ENCODE measurements at places on chromosomes 11 and 22.

DNA sequence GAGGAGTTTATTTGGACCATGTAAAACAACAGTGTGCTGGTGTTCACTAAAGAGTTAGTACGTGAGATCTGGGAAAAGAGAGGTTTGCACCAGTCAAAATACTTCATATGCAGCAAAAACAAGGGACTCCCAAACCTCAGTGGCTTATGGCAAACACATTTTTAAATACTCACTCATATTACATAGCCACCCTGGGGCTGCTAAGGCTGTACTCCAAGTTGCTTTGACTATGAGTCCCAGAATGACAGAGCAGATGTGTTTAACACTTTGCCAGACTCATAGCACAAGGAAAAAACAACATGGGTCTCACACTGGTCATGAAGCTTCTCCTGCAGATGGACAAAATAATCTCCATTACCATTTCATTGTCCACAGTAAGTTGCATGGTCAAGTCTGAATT is 202.8 kb upstream of the GRIA4 start:
- no peak for DNase-seq

GRCh38 chr22:19915287-19915954 is 26.2 kb upstream of the COMT start:
- no peak for DNase-seq

GRCh38 chr11:95143106-95143681 is 53.5 kb downstream of the ENDOD1 start:
- no peak for DNase-seq

- no peak for DNase-seq
These were observed 104.1 kb upstream of the E2F8 start for GRCh38 chr11:19344661-19345518.

GRCh38 chr22:23754980-23755636 is 883 bp upstream of the VPREB3 start:
- DNase-seq, result no peak

- no peak for DNase-seq
These were observed 9.4 kb downstream of the MMP7 start for GRCh38 chr11:102521121-102521520.

GRCh38 chr22:44391015-44391414 is 78.3 kb upstream of the SHISAL1 start:
- DNase-seq, result no peak

DNA sequence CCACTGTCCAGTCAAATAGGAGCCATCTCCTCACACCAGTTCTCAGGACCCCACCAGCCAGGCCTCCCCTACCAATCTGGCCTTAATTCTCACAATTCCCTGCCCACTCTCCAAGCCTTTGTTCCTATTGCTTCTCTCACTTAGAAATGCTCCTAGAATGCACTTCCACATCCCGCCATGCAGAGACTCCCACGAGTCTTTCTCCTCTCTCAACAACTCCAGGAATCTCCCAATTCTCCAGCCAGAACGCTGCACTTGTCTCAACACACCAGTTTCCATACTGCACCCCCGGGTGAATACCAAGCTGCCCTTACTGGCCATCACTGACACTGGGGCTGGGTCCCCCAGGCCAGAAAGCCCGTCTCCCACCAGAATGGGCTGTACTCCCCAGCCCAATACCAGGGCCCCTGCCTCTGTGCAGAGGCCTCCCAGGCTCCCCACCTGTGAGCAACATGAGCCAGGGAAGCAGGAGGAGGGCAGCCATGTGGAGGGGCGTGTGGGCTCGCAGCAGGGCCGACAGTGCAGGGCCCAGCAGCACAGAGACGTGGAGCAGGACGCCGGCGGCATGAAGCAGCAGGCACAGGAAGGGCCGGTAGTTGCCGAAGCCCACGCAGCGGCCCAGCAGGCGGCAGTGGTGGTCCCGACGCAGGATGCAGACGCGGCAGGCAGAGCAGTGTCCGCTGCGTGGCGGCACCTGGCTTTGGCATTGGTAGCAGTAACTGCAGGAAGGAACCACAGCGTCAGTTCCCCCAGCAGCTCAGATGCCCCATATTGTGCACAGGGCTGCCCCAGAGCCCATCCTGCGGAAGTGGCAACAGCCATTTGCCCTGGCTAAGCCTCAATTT is 2.4 kb downstream of the ZDHHC24 start:
- peak; percentile 18 for DNase-seq

- no peak for DNase-seq
These were observed 59.2 kb downstream of the MYO7A start for GRCh38 chr11:77187111-77187750.

DNA sequence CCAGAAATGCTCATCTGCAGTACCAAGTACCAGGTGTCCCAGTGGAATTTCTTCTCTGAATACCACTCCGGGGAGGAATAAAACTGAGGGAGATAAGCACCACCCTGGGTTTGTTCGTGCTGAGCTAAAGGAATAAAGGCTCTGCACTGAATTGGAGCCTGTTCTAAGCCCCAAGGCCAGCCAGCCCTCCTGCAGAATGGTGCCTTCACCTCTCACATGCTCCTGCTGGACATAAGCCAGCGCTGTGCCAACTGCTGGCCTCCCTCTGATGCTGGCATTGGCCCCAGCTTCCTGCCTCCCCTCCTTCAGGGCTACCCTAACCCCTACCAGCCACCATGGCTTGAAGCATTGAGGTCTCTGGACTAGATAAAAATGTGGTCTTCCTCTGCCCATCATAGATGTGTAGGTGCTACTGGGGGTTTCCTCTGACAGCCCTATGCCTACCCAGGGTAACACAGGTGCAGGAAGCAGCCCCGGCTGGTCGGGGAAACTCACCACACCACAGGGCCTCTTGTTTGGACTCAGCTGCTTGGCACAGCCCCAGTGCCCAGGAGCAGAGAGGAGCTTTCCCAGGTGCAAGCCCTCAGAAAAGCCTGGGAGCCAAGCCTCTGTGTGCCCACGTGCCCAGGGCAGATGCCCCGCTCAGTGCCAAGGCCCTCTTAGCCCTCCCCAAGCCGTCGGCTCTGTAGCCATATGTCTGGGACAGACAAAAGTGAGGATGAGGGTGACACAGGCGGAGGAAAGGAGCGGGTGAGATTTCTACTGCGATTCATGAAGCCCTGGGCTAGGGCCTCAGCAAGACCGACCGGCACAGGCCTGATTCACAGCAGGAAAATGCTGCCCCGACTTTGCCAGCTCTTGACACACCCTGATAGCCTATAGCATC is 34.1 kb upstream of the JAM3 start:
- DNase-seq, result no peak

DNA sequence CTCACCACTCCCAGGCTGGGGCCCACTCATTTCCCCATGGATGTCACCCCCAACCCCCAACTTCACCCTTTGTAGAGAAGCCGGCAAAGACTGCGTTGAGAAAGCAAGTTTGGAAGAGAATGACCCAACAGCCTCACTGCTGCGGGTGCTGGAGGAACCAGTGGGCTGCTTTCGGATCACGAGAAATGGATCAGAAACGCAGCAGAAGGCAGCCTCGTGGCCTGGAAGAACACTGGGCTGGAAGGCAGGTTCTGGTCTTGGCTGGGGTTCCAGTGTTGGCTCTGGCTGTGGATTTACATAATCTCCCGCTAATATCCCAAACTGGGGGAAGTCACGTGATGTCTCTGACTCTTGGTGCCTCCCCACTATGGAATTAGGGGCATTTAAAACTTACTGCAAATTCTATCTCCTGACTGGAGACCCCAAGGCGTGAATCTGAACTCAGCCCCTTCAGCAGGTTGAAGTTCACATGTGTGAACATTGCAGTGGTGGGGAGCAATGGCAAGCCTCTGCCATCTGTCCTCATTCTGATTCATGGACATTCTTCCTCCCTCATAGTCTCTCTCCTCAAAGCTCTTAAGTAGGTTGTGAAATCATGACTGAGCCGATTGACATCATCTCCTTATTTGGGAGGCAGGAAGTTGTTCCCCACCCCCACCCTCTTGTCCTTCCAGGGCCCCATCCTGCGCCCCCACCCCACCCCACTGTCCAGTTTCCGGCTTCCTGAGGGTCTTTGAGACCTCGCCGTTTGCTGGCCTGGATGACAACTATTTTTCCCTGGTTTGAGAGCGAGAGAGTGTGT is 37.0 kb upstream of the TIMP3 start:
- DNase-seq, result no peak

DNA sequence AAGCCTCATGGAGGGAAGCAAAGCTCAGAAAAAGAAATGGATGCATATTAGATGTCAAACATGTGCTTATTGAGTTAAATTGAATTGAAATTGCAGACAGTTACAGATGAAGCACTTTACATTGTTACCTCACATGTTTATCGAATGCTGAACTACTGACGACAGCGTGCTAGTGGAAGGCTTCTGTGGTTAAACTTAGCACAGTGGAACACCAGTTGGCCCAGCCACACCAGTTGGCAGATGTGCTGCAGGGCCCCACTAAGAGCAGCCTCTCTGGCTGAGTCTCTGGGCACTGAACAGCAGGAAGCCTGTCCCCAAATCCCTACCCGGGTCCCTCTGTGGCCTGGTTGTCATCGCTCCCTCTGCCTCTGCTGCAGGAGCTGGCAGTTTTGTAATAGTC is 242.1 kb downstream of the NTM start:
- DNase-seq, result no peak

GRCh38 chr22:17785185-17786184 is 11.2 kb upstream of the BID start:
- DNase-seq, result peak; percentile 49

GRCh38 chr11:130675371-130675821 is 227.0 kb downstream of the ADAMTS15 start:
- no peak for DNase-seq

GRCh38 chr11:8832571-8833260 is 78.3 kb upstream of the AKIP1 start:
- no peak for DNase-seq

DNA sequence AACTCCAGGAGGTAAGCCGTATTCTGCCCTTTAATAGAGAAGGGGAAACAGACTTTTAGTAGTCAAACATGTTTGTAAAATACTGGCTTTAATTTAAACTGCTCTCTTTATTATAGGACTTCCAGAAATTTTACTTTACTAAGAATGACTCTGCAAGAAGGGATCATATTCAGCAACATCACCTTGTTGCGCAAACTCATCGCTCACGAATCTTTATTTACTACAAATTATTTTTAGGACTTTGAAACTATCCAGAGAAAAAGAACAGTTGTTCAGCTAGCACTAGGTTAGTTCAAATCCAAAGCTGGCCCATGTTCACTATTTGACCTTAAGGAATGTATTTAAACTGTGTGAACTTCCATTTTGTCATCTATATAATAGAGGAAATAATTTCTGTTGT is 498.3 kb upstream of the TENM4 start:
- DNase-seq, result no peak

DNA sequence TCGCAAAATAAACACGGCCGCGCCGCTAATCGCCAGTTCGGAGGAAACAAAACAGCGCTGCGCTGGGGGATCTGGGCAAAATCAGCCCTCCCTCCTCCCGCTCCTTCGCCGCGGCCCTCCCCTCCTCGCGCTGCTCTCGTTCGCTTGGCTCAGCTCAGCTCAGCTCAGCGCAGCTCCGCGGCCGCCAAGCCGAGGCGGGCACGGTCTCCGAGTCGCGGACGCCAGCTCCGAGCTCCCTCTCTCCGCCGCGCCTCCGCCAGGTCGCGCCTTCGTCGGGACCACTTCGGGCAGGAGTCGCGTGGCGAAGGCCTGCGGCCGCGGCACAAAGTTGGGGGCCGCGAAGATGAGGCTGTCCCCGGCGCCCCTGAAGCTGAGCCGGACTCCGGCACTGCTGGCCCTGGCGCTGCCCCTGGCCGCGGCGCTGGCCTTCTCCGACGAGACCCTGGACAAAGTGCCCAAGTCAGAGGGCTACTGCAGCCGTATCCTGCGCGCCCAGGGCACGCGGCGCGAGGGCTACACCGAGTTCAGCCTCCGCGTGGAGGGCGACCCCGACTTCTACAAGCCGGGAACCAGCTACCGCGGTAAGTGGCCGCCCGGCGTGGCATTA is at the start of gene SPON1:
SPON1 (plus strand) TSS at position 162 of the 607 bp plus-strand sequence; CDS start at position 344, 182 bp downstream.
- DNase-seq, result peak; percentile 15

- DNase-seq, result no peak
These were observed 47.7 kb downstream of the WNT11 start for GRCh38 chr11:76158394-76159302.

- DNase-seq, result no peak
These were observed 5.7 kb upstream of the FLI1 start for GRCh38 chr11:128688031-128688713.

DNA sequence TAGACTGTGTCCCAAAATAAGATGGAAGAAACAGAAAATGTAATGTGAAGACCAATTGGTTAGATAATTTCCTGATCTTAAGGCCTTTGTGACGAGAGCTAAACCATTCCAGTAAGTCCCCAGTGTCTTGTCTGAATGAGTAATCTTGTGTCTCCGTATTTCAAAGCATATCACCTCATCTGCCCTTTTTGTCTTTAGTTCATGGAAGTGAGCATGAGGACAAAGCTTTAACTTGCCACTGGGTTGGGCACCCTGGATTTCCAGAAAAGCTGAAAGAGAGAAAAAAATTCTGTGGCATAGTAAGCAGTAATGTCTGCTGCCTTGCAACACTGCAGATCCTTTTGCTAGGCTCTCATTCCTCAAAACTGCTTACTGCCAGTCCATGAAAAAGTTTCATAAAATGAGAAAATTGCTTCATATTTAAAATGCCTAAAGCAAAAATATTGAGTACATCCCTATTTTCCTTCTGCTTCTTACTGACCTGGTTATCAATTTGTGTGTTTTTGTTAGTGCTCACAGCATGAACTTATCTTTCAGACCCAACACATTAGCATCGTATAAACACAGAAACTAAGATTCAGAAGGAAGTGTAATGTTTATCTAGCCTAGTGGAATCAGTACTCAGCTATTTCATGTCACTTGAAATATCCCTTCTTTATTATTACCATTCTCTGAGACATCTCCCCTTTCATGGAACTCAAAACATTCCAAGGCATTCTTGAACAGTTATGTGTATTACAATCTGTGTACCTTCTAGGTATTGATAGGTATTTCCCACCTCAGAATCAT is 5.3 kb downstream of the CASP12 start:
- DNase-seq, result no peak

DNA sequence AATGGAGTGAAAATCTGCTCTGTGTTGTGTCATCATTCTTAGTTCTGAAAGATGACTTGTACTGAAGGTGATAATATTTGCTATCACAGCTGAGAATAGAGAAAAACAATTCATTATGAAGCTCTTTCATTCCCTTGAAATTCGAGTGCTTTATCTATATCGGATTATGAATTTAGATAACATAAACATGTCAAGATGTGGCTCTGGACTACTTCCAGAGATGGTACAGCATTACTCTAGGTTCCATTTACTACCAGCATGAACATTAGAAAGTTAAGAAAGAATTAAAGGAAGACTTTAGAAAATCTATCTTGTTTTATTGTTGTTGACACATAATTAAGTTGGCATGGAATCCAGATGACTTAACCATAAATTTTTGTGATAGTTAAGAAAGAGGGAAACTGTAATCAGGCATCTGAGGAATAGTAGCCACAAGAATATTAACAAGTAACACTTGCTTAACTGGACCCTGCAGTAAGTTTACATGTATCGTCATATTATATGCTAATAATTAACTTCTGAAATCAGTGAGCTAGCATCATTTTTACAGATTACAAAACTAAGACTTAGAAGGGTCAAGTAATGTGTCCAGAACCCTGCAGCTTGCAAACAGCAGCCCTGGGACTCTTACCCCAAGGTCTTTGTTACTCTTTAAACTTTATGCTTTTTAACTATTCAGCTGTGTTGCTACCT is 182.6 kb downstream of the DDX10 start:
- no peak for DNase-seq
